Fibroblast of the aortic adventitia (primary cell): ENCODE measurements at places on chromosomes 2 and 18. TPM values are rescaled to one million over a fixed set of nuclear protein-coding genes. Genes with fewer than 3 reads are reported as not detected.

The RABL2A gene
- 7.6 and 12.0 TPM in 2 replicates for total RNA-seq

The SLC9A4 gene
- not detected in 2 replicates for total RNA-seq

The NT5DC4 gene
- not detected in 2 replicates for total RNA-seq

The CD302 gene
- total RNA-seq = 23.0 and 33.0 TPM in 2 replicates

The C1GALT1C1L gene
- 0.16 and 0.36 TPM in 2 replicates for total RNA-seq

The MAPK4 gene
- total RNA-seq = under 0.01 TPM in 1 of 2 replicates, not detected in the other

The TMEM182 gene
- total RNA-seq = 2.1 TPM in 1 of 2 replicates, not detected in the other

The MAP3K20 gene
- 53.1 and 68.2 TPM in 2 replicates for total RNA-seq

The SNTG2 gene
- total RNA-seq = 0.09 TPM in 1 of 2 replicates, not detected in the other

The CCBE1 gene
- total RNA-seq = 16.2 and 35.3 TPM in 2 replicates

The SERPINB7 gene
- total RNA-seq = 0.27 TPM in 1 of 2 replicates, not detected in the other

The RTP5 gene
- not detected in 2 replicates for total RNA-seq

The SPC25 gene
- 19.3 TPM in 1 of 2 replicates, not detected in the other for total RNA-seq
